ENCODE measurements at places on chromosomes 3 and 15.

GRCh38 chr3:109184726-109185125 is 48.2 kb downstream of the C3orf85 start:
- no peak for DNase-seq

- DNase-seq, result no peak
These were observed 45.7 kb upstream of the MGLL start for GRCh38 chr3:127867986-127868385.

DNA sequence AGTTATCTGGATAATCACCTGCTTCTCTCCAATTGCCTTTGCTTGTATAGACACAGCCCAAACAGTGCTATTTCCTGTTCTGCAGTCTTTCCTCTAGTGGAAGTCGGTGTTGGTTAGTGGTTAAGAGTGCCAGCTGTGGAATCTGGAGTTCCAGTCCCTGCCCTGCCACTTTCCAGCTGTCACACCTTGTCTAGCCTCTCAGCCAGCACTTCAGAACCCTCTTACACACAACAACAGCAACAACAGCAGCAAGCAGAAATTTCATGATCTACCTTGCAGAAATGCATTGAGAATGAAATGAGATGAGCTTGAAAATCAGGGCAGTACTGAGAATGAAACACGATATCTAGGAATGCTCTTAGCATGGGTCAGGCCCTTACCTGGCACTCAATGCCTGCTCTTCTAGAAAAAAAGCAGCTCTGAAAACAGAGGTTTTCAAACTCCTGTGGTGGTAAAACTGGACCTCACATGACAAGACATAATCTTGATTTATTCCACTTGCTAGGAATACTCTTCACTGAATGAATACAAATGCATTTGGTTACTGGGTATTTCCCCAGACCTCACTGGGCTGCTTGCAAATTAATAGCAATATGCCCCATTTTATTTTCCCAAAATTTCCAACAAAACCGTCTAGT is 3.3 kb upstream of the WNT5A start:
- DNase-seq, result no peak

GRCh38 chr3:13191016-13191415 is 117.8 kb upstream of the IQSEC1 start:
- DNase-seq, result no peak

DNA sequence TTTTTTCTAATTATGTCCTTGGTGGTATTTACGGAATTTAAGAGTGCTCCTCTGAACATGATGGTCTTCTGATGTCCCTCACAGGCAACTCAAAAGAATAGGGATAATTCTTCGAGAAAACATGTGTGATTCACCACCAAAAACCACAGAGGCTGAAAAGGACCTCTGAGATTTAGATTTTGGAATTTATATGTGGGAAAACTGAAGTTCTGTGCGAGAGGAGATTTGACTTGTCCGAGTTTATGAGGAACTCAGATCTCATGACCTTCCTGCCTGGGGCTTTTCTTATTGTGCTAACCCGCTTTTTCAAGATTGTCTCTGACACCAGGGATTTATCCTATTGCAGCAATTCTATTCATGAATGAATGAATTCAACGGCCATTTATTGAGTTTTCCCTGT is 142.4 kb downstream of the FAM43A start:
- no peak for DNase-seq

DNA sequence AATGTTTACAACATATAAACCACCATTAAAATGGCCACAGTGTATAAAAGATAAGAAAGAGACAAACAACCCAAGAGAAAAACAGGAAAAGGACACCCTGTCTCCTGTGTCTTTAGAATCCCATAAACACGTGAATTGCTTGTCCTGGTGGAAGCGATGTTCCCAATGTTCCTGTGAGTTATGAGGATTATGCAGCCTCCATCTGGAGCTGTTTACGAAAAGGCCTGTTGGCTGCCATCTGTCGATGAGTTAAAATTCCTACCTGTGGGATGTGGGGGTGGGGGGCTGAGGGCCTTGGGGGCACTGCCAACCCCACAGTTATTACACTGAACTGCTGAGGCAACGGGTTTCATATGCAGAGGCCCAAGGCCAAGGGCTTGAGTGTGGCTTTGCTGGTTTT is 13.6 kb downstream of the NISCH start:
- no peak for DNase-seq

DNA sequence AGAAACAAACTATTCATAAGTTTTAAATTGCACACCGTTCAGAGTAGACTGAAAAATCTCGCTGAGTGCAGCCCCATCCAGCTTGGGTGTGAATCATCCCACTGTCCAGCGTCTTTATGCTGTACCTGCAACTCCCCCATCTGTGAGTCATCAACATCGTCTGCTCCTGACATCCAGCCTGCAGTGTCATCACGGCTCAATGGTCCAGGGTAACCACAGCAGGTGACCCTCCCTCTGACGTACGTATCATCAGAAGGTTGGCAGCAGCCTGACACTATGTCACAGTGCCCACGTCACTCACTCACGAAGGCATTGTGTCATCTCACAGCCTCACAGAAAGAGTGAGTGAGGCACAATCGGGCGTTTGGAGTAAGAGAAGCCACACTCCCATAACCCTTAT is 65.2 kb downstream of the TPRA1 start:
- no peak for DNase-seq

- no peak for DNase-seq
These were observed 5.9 kb upstream of the WNT5A start for GRCh38 chr3:55492976-55493375.

- DNase-seq, result no peak
These were observed 44.9 kb upstream of the SLC6A6 start for GRCh38 chr3:14357463-14357862.

- DNase-seq, result no peak
These were observed 1.0 kb downstream of the LRRC28 start for GRCh38 chr15:99252326-99252725.

- DNase-seq, result no peak
These were observed 80.2 kb downstream of the BOC start for GRCh38 chr3:113291572-113291971.

GRCh38 chr15:38849046-38849445 is 284.4 kb upstream of the RASGRP1 start:
- DNase-seq, result no peak

DNA sequence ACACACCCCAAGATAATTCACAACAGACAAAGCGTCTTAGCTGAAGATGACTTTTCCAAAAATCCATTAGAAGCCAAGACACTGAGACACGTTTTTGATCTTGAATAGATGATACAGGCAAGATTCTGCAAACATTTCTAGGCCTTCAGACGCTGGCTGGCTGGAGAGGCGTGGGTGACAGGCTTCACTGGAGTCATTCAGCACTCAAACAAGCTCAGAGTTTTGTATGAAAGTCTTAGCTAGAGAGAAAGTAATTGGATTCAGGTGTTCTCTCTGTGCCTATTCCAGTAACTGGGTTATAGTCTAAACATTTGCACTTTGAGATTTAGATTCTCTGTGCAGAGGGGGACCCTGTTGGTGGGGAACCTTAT is 147.7 kb upstream of the BHLHE40 start:
- no peak for DNase-seq

- DNase-seq, result no peak
These were observed 25.2 kb downstream of the PAQR5 start for GRCh38 chr15:69323893-69324430.

DNA sequence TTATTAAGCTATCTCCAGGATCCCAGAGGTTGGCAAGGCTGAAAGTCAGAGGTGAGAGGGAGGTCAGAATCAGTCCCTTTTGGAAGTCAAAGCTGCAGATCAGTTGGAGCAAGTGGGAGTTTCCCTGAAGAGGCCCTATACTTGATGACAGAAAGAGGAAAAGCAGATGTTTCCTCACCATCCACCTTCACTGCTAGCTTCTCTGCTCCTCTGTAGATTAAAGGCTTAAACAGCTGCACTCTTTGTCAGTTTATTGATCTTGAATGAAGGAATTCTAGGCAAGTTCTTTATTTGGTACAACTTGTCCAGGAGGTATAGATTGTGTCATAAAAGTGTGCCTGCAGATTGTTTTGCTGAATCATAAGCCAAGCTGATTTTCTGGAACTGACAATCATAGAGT is 408.2 kb upstream of the TGFBR2 start:
- DNase-seq, result no peak

- DNase-seq, result no peak
These were observed 33.2 kb upstream of the ZDHHC23 start for GRCh38 chr3:113914646-113915045.

DNA sequence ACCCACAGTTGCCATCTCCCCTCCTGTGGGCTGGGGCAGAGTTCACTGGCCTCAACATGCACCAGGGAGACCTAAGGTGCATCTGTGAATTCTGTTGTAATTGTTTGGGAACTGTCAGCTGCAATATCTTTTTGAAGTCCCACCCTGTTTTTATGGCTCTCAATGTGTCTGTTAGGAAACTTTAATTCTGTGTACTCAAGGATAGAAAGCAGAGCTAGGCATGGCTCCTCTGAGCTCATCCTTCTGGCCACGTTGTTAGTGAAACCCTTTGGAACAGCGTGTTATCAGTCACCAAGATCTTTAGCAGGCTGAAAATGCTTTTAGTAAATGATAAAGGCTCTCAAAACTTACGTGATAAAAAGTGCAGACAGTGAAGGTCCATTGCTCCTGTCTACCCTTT is 33.6 kb upstream of the MTMR10 start:
- DNase-seq, result no peak

DNA sequence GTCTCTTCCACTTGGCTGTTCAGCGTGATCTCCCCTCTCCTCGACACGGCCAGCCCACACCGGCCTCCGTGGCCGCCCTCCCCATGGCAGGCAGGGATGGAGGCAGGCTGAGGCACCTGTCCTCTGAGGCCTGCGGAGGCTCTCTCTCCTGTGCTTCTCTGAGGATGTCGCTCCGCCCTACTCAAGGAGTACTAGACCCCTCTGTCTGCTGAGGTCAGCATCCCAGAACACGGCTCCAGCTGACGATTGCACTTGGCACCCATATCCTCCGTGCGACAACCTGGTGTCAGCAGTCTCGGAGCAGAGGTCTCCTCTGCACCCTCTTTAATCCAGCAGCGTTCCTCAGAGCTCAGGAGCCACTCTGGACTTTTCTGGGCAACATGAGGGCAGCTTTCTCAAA is 322.6 kb downstream of the OCA2 start:
- DNase-seq, result no peak

DNA sequence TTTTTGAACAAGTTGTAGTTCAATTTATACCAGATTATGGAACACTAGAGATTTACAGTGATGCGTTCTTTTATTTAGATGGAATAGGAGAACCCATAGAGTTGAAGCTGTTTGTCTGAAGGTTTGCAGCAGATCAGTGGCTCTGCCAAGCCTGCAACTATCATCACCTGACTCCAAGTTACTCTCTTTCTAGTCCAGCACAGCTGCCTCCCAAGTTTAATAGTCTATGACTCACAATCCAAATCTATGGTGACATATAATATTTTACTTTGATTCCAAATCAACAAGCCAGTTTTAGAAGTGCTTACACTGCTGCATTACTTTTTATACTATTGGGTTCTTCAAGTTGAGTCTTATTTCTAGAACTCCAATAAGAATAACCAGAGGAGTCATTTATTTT is 400.4 kb downstream of the LPP start:
- DNase-seq, result no peak

GRCh38 chr15:40481341-40482074 is 10.7 kb downstream of the CHST14 start:
- no peak for DNase-seq

GRCh38 chr15:60219866-60220265 is 177.9 kb downstream of the ANXA2 start:
- no peak for DNase-seq

GRCh38 chr15:98953968-98954367 is 53.6 kb downstream of the PGPEP1L start:
- no peak for DNase-seq

GRCh38 chr3:168036619-168037018 is 59.1 kb downstream of the GOLIM4 start:
- DNase-seq, result no peak

DNA sequence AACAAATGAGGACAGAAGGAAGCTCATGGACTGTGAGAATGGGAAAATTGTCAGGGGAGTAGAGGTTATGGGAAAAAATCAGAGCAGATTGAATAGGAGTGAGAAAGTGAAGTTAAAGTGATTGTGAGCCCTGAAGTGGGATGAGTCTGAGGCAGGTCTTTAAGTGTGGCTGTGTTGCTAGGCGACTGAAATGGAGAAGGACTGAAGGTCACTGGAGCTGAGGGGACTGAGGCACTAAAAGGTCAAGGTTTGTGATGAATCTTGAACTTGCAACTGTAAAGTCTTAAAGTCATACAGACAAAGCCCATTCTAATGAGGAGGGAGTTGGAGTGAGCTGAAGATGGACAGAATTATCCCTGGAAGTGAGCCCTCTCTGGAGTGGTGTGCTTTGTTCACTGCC is 518.9 kb downstream of the TUSC7 start:
- DNase-seq, result no peak

GRCh38 chr3:132006605-132007204 is 28.1 kb downstream of the CPNE4 start:
- DNase-seq, result no peak

- no peak for DNase-seq
These were observed 52.4 kb downstream of the TBL1XR1 start for GRCh38 chr3:177144922-177145321.

GRCh38 chr3:132134611-132135010 is 99.8 kb upstream of the CPNE4 start:
- DNase-seq, result no peak

DNA sequence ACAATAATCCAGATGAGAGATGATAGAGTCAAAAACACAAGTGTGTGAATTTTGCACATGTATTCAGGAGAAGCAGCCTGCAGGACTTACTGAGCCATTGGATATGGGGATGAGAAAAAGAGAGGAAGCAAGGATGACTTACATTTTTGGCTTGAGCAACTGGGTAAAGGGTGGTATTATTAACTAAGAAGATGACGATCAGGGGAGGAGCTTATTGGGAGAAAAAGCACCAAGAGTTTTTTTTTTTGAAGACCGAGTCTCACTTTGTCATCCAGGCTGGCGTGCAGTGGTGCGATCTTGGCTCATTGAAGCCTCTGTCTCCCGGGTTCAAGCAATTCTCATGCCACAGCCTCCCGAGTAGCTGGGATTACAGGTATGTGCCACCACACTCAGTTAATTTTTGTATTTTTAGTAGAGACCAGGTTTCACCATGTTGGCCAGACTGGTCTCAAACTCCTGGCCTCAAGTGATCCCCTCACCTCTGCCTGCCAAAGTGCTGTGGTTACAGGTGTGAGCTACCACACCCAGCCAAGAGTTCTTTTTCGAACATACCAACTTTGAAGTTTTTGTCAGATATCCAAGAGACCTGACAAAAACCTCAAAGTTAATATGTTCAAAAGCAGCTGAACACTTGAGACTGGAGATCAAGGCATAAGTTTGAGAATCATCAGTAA is 14.8 kb upstream of the SH3BP5 start:
- DNase-seq, result no peak

GRCh38 chr3:47223755-47224154 is 58.8 kb downstream of the KIF9 start:
- DNase-seq, result no peak

- DNase-seq, result no peak
These were observed 7.6 kb upstream of the C3orf38 start for GRCh38 chr3:88142094-88142624.

DNA sequence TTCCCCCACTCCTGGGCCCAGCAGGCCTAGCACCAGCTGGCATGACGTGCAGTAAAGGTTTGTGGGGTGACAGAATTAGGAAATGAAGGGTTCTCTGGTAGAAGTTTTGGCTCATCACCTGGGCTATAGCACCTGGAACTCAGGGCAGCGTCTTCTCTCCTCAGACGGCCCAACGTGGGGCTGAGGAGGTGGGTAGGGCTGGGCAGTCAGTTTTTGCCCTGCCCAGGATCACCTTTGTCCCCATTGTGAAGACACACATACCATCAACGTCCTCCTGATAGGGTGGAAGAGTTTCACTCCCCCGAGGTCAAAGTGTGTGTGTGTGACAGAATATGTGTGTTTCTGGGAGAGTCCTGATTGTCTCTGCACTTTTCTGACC is 12.1 kb downstream of the KBTBD13 start:
- no peak for DNase-seq

Measured in head of caudate nucleus (tissue), 42 donors.